Nucleus accumbens (tissue), 56 donors: ENCODE measurements at places on chromosomes 2 and 18.

DNA sequence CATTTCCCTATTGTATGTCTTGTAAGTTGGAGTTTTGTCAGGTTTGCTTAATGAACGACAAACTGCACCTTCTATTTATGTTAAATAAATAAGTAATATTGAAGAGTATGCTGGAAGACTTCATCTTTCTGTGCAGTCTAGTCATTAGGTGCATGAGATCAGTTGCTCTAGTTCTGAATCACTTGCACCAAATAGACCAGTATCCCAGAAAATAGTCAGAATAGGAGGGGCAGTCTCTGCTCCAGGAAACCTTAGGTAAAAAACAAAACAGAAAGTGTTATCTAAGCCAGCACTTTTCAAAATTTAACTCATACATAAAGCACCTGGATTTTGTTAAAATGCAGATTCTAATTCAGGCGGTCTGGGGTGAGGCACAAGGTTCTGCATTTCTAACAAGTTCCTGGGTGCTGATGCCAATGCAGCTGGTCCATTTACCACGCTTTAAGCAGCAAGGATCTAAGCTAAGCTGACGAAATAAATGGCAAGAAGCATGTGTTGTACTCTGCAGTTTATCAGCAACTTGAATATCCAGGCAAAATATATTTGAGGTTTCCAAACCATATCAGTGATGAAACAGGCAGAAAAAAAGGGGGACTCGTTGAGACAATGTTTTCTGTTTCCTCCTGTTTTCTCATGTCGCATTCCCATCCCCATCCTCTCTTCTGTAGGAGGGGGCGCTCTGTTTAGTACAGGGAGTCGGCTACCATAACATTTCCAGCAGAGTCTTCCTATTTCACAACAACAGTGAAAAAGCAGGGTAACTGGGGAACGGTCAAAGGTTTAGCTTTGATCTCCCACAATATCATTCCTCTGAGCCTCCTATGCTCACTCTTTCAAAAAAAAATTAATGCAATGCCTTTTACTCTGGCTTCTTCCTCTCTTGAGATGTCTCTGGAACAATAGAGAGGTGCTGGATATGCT is 106.4 kb downstream of the MBD2 start:
- no peak for DNase-seq

DNA sequence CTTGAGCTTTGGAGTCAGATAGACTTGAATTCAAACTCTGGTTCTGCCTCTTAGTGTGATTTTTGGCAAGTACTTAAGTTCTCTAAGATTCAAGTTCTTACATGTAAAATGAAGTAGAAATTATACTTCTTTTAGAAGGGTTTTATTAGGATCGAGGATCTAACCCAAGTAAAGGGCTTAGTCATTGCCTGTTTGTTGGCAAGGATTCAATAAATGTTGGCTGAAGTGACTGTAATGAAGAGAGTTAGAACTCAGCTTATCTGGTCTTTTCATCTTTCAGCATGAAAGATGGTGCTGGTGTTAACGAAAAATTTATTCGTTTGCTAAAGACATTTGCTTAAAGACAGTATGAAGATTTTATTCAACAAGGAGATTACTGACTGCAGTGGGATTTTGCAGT is 315.9 kb upstream of the THUMPD2 start:
- no peak for DNase-seq

DNA sequence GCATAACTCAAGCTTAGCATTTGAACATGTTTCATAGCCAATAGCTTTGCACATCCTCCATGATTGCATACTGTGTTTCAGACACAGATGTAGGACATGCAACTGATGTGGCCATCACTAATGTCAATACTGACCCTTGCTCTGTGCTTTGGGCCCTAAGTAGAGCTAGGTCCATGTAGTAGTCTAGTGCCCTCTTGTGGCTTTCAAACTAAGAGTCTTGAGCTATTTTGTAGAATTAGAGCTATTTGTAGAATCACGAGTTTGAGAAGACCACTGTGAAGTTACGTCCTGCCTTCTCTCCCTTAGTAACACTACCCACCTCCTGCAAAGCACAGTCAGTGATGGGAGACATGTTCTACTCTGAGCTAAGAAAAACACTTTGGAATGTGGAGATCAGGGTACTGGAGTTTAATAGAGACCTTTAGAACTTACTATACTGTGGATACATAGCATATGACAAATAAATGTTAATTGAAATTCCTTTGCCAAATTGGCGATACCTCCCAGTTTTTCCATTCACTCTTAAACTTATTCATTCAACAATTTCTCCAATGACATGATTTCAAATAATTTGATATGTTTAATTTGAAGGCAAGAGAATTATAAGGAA is 306.5 kb upstream of the TNP1 start:
- DNase-seq = no peak

- DNase-seq = no peak
These were observed 17.3 kb downstream of the PTPN18 start for GRCh38 chr2:130372833-130373807.

- no peak for DNase-seq
These were observed 1.4 kb downstream of the ZBTB14 start for GRCh38 chr18:5294113-5294456.
